ENCODE measurements at places on chromosomes 4 and X. TPM values are rescaled to one million over a fixed set of nuclear protein-coding genes. Genes with fewer than 3 reads are reported as not detected.

The SMIM31 gene
- polyA plus RNA-seq: not detected

The GTPBP6 gene
- polyA plus RNA-seq: 36.6 TPM

The GPR101 gene
- polyA plus RNA-seq: not detected

The ZIC3 gene
- polyA plus RNA-seq: not detected

The NWD2 gene
- polyA plus RNA-seq: not detected

The STARD8 gene
- 2.3 TPM for polyA plus RNA-seq

The TEC gene
- 0.39 TPM for polyA plus RNA-seq

The CT47B1 gene
- polyA plus RNA-seq: not detected

The NR0B1 gene
- polyA plus RNA-seq: not detected

The MXRA5 gene
- 1.1 TPM for polyA plus RNA-seq

The OCRL gene
- polyA plus RNA-seq: 19.4 TPM

The VGLL1 gene
- not detected for polyA plus RNA-seq

The CYBB gene
- polyA plus RNA-seq: not detected

The TCP11X2 gene
- not detected for polyA plus RNA-seq

The NEIL3 gene
- polyA plus RNA-seq: 4.5 TPM

The RBMXL3 gene
- not detected for polyA plus RNA-seq

The NHSL2 gene
- 0.75 TPM for polyA plus RNA-seq

The TAF1 gene
- polyA plus RNA-seq: 15.7 TPM

The RADX gene
- polyA plus RNA-seq: 1.8 TPM

The GCNA gene
- polyA plus RNA-seq: 1.3 TPM

The NAP1L2 gene
- polyA plus RNA-seq: 0.03 TPM

The CDS1 gene
- polyA plus RNA-seq: not detected

The DGAT2L6 gene
- polyA plus RNA-seq: not detected

The NSDHL gene
- polyA plus RNA-seq: 26.0 TPM

The CT45A2 gene
- not detected for polyA plus RNA-seq

The PTCHD1 gene
- polyA plus RNA-seq: not detected
